ENCODE measurements at places on chromosomes 12 and 14.

GRCh38 chr12:89073027-89073398, 279.3 kb downstream of the DUSP6 start:
- peak; percentile 93 for DNase-seq

DNA sequence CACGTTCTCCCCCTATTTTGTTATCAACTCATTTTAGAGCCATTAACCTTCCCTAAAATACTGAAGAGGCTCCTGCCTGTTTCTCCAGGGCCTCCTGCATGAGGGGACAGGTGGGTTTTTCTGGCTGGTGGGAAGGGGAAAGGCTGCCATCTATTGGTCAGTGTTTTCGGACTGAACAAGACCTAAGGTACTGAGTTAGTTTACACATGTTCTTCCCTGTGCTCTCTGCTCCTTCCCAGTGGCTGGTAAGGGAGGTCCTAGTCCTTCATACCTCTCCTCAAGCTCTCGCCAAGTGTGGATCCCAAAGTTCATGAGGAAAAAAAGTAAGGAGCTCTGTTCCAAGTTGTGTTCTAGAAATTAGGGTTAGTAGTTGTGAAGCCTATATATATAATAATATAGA, 357.5 kb downstream of the FSCB start:
- peak; percentile 76 for DNase-seq

- peak; percentile 72 for DNase-seq
Measured at GRCh38 chr14:23929822-23930294, 23.7 kb upstream of the DHRS4 start.

GRCh38 chr12:59396519-59396918, 199.3 kb upstream of the SLC16A7 start:
- DNase-seq = peak; percentile 30

DNA sequence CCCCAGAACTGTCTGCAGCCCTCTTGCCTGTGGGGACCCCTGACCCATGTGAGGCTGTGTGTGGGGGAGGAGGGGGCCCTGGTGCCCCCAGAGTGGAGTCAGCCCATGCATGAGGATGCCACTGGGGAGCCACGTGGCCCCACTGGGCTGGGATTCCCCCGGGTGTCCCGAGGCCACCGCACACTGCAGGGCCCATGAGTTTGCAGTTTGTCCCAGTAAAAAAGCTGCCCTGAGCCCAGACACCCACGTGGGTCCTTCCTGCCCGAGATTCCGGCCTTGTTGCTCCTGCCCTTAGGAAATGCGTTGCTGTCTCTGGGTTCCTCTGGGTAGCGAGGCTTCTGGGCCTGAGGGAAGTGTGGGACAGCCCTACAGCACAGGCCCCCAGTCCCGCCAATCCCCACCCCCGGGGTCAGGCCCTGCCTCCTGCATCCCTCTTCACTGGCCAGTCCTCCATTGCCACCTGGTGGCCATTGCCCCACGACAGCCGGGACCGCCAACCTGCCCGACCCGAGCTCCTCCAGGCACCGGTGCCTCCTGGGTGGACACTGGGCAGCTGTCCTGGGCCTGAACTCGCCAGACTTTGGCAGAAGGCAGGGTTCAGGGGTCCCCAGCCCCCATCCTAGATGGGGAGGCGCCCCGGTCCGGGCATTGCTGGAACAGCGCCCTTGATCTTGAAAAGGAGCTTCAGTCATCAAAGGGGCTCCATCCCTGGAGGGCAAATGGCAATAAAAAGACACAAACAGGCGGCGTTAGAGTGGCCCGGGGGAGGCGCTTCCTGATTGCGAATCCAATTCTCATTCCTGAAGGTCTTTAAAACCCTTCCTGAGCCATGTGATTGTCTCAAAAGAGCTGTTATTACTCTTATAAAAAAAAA, 15.6 kb upstream of the C14orf180 start:
- DNase-seq = peak; percentile 56

- no peak for DNase-seq
Measured at GRCh38 chr12:109645708-109646107, 67.9 kb upstream of the FAM222A start.

DNA sequence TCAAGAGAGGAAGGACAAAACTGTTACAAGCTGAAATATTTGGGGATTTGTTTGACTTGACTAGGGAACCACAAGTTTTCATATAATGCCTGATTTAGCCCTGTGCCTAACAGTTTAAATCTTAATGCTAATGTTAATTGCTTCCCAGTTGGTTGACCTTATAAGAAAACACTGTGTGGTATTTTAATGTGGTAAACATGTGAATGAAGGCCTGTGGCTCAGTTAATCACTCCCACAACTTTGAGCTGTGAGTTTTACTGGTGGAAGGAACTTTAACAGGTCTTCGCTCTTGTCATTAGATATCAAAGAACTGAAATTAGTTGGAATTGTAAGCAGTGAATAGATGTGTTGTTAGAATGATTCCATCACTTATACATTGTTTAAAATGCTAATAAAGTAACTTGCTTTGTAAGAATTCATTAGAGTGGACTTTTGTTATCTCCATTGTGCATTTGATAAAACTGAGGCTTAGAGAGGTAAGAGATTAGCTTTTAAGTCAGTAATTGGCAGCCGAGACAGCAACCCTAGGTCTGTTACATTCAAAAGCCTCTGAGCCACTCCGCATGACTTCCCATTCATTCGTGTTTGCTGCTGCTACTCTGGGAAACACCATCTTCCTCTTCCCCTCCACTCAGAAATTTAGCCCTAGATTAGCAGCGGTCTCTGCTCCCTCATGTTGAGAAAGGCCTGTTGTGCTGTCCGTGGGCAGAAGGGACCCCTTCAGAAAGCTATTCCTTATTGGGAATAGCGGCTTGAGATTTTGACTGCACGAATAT, 1.0 kb upstream of the TBK1 start:
- DNase-seq = peak; percentile 71

DNA sequence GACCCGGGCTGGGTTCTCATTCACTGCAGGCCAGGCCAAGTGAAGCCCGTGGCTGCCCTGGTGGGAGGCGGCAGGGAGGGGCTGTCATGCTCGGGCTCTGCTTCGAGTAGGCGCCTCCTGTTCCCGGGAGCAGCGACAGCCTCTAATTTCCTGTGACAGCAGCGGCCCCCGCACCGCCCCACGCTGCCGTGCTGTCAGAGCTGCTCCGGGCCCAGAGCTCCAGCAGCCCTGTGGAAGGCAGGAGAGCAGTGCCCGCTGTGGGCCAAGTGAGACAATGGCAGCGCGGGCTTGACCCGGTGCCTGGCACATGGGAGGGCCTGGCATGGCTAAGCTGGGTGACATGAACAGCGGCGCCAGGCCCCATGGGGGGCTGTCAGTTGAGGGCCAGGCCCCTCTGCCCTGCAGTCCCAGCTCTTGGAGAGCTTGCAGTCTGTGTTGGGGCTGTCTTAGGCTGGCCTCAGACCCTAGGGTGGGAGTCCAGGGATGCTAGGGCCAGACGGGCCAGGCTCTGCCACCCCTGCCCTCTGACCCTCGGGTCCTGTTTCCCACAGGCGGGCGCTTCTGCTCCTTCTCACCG, 5.1 kb downstream of the TRMT61A start:
- no peak for DNase-seq

DNA sequence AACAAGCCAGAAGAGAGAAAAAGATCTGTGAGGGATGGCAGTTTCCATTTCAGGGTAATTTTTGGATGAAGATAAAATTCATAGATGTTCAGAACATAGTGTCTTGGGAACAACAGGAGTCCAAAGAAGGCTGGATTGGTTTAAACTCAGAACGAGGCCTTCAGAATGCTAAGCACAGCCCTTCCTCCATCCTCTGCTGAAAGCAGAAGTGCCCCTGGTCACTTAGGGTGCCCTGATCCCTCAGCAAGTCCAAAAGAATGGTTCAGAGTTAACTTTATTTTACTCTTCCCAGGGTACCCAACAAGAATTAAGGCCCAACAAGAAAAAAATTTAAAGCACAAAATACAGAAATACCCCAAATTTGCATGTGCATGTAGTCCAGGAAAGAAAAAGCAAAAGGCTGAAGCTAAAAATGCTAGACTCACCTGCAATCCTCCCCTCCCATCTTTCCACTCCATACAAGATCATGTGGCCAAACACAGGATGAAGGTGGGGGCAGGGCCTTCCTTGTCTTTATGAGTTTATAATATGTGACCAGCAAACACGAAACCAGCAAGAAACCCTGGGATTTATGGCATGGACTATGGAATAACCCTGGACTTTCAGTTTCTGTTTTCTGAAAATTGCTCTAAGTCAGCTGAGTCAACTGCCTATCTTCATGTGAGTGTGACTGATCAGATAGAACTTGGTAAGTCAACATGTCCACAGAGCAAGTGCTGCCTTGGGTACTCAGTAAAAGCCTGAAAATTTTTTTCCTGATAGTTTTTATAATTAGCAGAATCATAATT, 21.2 kb downstream of the MAX start:
- no peak for DNase-seq

DNA sequence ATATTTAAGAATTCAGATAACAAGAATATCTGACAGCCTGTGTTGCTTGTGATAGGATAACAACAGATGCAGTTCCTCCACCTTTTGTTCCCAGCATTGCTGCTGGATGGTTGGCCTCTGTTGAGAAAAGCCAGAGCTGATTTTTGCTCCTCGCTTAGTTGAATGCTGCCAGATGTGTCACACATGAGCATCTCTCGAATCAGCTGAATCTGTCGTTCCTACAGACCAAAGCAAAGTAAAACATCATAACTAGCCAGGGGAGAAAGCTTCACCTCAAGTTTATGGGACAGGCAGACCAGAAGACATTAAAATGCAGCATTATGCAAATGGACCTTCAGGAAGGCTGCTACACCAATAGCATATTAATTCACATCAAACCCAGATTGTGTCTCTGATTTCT, 20.1 kb downstream of the RACGAP1 start:
- no peak for DNase-seq

DNA sequence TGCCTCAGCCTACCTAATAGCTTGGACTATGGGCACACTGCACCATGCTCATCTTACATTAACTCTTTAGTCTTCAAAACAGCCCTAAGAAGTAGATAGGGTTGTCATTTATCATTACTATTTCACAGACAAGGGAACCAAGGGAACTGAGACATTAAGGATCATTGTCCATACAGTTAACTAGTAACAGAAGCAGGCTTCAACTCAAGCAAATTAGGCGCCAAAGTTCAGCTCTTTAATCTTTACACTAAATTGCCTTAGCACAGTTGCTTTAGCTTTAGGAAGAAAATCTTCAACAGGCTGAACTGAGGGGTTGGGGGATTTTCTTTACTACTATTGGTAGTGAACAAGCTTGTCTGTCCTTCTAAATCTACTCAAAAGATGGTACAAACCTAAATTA, 68.8 kb upstream of the CAND1 start:
- no peak for DNase-seq

DNA sequence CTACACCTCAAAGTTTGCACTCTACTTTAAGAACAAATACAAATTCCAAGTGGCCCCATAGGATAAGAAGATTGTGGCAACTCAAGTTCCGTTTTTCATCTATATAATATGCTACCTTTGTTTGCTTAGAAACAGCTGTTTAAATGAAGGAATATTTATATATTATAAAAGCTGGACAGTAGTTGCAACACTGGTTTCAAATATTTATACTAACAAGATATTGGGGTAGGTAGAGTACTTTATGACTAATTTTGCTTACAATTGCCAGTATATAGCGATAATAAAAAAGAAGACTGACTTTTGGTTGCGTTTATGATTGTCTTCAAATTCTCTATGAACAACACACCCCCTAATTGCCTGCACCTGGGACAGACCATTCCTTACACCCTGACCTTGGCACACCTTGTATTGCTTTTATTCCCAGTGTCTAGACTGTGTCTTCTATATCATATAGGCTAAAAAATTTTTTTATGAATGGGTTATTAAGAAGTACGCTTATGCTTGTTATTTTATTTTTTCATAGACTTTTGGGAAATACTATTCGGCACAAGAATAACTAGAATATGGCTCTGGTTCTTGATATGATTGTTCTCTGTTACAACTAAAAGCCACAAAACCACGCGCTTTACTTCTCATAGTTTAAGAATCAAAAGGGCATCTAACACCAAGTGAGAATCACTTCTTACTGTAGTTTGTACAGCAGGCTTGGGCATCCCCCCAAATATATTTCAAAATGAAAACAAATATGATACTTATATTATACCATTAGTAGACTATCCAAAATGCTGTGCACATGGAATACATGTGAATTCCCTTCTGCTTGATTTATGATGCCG, 455.4 kb upstream of the DCN start:
- peak; percentile 61 for DNase-seq

GRCh38 chr14:74660167-74660566, 48.1 kb upstream of the LTBP2 start:
- DNase-seq = no peak

DNA sequence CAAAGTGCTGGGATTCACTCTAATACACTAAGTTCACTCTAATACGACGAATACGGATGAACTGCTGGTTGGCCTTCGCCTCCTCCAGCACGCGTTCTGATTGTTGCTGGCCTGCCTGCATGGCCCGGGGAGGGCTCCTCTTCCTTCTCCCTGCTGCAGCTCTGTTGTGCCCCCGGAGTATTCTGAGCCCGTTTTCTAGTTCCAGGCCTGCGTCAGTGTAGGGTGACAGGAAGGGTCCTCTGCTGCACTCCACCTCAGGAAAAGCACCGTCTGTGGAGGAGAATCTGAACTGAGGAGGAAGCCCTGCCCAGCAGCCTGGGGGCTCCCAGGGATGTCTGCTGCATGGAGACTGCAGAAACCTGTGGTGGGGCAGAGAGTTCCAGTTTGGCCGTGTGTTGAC, 44.4 kb downstream of the DDX51 start:
- DNase-seq = no peak

GRCh38 chr12:132075714-132076553, 68.2 kb downstream of the DDX51 start:
- no peak for DNase-seq

GRCh38 chr12:116939734-116940133, 29.0 kb downstream of the FBXW8 start:
- DNase-seq = no peak

GRCh38 chr12:1502831-1503230, 91.5 kb downstream of the FBXL14 start:
- no peak for DNase-seq

DNA sequence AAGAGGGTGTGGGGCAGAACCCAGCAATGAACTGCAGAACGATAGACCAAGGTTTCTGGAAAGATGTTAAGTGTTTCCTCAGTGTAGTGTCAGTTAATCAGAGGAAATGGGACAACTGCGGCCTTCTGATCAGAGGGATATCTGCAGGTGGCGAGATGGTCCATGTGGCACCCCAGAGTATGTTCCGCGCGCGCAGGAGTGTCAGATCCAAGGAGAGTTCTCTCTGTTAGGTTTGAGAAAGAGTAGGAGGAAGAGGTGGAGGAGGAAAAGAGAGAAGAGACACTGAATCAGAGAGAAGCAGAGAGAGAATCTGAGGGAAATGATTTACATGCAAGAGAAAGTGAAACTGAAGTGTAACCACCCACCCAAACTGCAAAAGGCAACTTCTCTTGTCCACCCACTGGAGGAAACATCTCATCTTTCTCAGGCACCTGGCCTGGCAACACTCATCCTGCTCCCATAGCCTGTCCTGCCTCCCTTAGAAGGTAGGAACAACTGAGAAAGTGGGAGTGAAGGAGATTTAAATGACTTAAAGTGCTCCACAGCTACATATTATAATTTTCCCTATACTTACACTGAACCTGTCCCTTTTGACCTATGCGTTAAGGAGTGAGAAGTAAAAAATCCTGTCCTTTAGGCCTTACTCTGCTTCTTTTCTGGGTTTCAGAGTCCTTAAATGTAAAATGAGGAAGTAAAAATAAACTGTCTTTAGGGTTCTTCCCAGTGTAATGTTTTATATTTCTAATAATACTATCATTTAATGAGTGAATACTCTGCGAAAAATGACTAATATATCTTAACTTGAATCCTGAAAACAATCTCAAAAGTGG, 6.8 kb upstream of the TESPA1 start:
- no peak for DNase-seq

GRCh38 chr12:111766608-111767361, at the start of gene ALDH2:
TSS of gene ALDH2 (plus strand) at chr12:111766933. CDS start at chr12:111766983, 50 bp downstream.
- DNase-seq = peak; percentile 83

Data from DMS53 (cell line).